LHCN-M2 (cell line): ENCODE measurements at places on chromosomes 7 and 10. TPM values are rescaled to one million over a fixed set of nuclear protein-coding genes. Genes with fewer than 3 reads are reported as not detected.

Gene MET
- 133 and 149 TPM in 2 replicates for total RNA-seq

Gene FKBP6
- not detected in 2 replicates for total RNA-seq

Gene PRSS37
- total RNA-seq: not detected in 2 replicates

GRCh38 chr7:158422196-158422886 is 165.3 kb downstream of the PTPRN2 start:
- DNase-seq: no peak

DNA sequence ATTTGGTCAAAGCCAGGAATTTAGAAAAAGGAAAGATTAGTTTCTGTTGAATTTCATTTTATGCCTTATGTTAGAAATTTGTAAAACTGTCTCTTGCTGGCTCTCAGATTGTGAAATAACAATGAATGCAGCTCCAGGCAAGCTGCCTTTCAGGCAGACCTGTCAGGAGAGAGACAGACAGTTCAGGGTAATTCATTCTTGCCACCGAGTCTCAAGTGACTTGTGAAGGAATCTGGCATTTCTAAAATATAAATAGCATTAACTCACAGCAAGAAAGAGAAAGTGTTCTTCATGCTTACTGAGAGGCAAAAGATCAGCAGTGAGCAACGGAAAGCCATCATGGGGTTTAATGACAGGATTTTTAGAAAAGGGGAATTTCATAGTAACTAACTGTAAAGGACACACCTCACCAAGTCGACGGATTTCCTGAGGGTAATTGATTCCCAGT is 442.3 kb upstream of the AKR1E2 start:
- DNase-seq: peak; percentile 21
